Esophagus muscularis mucosa (tissue), 4 donors: ENCODE measurements at places on chromosomes 5 and 9.

DNA sequence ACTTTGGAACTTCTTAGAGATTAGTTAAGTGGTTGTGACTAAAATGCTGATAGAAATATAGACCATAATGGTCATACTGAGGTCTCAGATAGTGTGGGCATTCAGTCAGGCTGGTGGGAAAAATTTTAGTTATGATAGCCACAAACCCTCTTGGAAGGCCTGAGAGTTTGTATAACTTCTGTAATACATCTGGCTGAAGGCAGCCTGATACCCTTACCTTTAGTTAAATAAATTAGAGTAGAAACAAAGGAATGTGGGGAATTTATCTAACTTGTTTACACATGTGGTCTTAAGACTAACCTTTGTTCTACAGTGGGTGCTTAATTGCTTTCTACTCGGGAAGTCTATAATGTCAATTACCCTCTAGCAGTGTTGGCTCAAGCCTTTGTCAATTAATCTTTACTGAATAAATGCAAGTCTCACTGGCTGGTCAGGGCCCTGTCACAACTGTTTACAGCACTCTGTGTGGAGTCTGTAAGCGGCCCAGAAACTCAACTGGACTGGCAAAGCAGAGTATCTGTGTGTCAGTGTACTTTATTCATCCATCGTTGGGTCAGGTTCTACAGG, 184.0 kb downstream of the FBXO4 start:
- no peak for DNase-seq

GRCh38 chr9:114790521-114790920, 15.3 kb downstream of the TNFSF15 start:
- DNase-seq = no peak

GRCh38 chr5:174057206-174057605, 11.7 kb downstream of the NSG2 start:
- DNase-seq = no peak

- DNase-seq = no peak
These were observed 74.7 kb downstream of the HAPLN1 start for GRCh38 chr5:83645936-83646335.
